ENCODE measurements at places on chromosomes 4 and X.

DNA sequence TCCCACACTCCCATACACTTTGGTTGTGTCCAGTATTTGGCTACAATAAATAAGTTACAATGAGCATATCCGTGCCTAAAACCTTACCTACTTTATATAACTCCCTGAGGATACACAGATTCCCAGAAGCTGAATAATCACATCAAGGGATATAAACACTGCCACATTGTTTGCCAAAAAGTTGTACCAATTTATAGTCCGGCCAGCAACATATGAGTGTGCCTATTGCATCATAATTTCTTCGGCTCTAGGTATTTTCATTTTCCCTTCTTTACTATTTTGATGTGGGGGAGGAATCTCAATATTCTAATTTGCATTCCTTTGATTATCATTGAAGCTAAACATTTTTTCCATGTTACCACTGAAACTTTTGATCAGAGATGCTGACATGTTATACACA lies 146.4 kb downstream of the PCDH19 start:
- DNase-seq, result no peak

DNA sequence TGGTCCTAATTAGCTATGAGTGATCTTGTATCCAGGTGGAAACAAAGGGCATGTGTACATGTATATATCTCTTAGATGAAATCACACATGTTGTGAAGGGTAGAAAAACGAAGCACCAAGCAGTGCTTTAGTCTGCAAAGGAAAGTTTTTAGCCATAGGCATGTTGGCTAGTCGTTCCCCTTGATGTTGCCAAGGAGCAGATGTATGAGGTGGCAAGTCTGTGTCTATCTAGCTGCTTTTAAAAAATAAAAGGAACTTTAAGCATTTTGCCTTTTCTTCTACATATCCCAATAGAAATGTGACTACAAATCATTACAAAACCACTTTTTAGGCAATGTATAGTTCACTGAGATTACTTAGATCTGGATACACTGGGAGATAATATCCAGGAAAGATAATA lies 63.1 kb downstream of the NSUN7 start:
- DNase-seq, result no peak

- no peak for DNase-seq
Measured at GRCh38 chr4:156476359-156476758, 495.2 kb downstream of the PDGFC start.

GRCh38 chrX:19372170-19372546 lies 28.4 kb downstream of the PDHA1 start:
- DNase-seq, result peak; percentile 40

DNA sequence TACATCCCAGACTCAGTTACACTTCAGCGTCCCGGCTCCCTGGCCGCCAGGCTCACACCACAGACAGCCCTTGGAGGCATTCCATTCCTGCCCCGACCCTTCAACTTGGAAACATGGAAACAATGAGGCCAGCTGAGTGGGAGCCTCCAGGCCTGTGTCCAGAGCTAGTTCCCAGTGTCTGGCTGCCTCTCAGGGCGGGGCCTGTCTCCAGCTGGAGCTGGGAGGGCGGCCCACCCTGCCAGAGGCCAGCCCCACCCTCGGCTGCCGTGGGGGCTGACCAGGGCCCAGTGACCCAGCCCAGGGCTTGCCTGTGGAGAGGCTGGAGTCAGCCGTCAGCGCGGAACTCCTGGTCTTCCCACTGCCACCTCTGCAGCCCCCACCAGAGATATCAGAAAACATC lies 37.4 kb upstream of the SPON2 start:
- DNase-seq, result no peak

DNA sequence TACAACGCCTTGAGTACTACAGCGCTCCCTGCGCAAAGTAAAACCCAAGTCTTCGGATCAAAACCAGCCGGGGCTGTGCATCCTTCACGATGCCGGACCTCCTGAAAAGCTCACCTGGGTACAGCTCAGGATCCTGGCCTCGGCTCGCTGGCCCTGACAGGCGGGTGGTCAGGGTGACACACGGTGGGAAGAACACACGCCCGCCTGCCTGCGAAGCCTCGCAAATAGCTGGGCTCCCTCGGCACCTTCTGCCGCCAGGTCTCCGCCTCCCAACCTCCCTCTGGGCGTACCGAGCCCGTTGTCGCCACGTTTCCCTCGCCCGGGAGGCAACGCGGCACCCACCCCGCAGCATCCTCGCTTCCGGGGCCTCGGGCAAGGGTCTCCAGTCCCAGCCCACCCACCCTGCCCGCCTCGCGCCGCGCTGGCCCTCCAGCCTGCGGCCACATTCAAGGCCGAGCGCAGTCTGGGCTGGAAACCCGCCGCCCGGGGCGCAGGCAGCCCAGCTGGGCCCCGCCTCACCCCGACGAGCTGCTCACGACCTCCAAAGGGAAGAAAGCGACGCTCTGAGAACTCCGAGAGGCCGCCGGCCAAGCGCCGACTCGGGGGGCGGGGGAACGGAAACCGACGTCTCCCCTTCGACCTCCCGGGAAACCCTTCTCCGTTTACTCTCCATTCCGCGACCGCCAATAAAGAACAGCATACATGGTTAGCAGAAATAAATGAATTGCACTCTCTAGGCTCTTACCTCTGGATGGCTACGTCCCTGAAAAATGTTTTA lies 511 bp downstream of the PPM1K start:
- peak; percentile 66 for DNase-seq

DNA sequence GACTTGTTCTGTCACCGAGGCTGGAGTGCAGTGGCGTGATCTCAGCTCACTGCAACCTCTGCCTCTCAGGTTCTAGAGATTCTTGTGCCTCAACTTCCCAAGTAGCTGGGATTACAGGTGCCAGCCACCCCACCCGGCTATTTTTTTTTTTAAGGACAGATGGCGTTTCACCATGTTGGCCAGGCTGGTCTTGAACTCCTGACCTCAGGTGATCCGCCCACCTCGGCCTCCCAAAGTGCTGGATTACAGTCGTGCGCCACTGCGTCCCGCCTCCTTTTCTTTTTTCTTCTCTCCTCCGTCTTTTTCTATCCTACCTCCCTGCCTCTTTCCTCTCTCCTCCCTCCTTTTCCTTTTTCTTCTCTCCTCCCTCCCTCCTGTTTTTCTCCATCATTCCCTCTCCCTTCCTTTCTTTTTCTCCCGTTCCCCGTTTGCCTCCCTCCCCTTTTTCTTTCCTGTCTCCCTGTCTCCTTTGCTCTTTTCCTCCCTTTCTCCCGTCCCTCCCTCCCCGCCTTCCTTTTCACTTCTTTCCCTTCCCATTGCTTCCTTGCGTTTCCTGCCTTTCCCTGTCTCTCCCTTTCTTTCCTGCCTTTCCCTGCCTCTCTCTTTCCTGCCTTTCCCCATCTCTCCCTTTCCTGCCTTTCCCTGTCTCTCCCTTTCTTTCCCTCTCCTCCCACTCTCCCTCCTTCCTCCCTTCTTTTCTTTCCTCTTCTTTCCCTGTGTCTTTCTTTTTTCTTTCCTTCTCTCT lies 2.1 kb upstream of the SLC25A6 start:
- no peak for DNase-seq

DNA sequence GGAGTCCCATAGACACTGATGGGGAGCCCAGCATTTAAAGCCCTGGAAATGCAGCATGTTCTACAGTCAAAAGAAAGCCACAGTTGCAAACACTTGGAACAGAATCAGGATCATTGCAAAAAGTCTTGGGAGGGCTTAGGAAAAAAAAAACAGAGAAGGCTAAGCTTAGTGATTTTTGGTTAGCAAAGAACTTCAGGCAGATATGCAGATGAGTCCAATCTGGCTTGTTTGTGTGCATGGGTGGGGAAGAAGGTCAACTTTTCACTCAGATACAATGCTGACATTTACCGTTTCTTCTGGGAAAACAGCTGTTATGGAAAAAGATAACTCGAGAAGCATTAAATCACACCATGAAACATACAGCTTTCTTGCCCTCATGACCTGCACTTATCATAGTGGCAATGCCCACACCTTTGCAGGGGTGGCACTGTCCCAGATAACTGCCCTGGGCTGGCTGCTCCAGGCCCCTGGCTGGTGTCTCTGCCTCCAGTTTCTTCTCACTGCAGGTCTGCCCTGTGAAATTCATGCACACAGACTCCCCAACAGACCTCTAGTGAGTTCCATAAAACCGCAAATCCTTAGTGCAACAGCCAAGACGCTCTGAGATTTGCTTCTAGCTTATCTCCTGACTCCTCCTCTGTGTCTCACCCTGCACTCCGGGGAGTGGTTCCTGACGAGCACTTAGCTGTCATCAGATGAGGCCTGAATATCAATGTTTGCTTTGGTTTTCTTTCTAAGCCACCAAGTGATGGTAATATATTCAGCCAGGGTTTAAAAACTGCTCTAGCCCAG lies 99.2 kb downstream of the DRD5 start:
- DNase-seq, result no peak

DNA sequence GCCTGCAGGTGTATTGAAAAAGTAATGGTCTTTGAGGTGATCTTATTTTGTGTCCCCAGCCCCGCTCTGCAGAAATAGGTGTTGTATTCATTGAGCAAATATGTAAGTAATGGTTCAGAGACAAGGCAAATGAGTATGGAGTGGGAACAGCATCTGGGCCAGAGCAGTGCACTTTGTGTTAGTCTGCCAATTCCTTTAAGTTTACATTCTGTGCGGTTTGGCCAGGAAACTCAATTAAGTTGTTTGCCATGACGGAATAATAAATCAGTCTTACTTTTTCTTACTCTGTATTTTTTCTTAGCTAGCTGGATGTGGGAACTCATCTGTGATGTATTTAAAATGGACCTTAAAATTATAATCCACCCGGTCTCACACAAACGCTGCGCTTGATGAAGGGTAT lies 12.6 kb downstream of the DCLK2 start:
- no peak for DNase-seq

GRCh38 chr4:100841911-100842310 lies 324.1 kb upstream of the EMCN start:
- no peak for DNase-seq

DNA sequence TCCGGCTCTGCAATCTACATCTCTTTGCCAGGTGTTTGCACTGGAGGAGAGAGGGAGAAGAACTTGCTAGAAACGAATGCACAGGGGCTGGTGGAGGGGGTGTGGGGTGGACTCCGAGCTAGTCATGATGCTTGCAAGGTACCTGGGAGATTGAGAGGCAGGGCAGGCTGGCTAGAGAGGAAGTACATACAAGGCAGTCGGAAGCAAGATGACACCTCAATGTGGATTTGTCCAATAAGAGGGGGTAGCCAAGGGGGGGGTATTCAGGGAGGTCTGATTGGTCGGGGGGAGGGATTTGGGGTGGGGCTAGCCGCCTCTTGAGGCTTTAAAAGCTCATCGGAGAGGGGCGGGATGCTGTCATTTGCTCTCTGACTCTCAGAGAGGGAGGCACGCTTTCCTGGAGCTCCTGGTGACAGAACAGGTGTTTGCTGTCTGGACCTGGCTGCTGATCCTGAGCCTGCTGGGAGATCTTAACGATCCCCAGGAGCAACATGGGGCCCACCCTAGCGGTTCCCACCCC lies at the start of gene GPR50:
Gene GPR50 (plus strand): TSS at position 354 of the 520 bp plus-strand sequence. CDS start 138 bp downstream, at position 492.
- no peak for DNase-seq

DNA sequence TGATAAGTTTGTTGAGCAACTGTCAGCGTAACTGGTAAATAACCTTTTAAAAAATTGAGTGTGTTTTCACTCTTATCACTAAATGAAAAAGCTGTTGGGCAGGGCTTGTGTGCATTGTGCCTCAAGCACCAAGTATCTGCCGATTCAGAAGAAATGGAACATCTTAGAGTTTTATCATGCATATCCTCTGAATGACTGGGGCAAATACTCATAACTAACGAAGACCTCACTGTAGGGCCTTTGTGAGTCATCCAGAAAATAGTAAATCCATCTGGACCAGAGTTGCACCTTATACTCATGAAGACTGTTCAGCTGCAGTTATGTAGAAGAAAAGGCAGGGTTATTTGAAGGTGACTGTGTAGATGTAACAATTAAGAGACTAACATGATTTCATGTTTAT lies 222.1 kb downstream of the CAMK2D start:
- DNase-seq, result no peak

All from GDM1 (cell line).